EL (cell line): ENCODE measurements at places on chromosomes 1 and 21.

DNA sequence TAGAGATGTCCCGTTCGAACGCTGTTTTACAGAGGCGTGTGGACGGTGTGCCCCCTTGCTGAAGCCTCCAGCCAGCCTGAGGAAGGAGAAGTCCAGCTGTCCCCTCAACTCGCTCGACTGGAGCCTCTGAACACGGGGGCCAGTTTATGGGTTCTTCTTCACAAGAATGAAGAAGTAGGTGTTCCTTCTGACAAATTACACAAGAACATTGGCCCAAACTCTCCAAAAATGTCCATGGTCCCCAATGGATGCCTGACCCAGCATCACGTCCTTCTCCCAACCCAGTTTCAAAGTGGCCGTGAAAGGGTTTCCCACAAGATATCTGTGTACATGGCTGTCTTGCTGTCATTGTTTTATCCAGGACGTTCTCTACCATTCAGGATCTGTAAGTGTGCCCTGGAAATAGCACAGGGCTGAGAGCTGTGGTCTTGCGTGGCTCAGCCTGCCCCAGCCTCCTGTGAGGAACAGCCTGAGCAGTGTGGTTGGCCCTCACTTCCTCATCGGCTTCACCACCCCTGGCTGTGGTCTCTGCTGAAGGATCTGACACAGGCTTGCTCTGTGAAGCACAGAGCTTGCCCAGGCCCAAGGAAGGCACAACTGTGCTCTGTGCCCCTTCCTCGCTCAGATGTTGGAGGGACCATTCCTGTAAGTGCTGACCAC, 1.0 kb upstream of the S100B start:
- DNase-seq = no peak

DNA sequence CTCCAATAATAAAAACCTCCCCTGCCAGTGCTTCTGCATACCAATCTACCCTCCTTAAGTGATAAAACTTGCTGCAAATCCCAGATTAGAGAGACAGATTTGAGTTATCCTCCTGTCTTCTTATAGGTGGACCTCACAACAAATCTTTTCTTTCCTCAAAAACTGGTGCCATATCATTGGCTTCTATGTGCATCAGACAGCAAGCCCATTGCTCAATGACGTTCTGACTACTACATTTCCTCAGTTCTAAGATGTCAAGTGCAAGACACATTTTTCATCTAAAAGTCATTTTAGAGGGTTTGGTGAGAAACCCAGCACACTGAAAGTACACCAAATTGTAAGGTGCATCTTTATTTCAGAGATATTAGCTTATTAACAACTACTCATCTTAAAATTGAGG, 107.8 kb upstream of the VAV3 start:
- no peak for DNase-seq

DNA sequence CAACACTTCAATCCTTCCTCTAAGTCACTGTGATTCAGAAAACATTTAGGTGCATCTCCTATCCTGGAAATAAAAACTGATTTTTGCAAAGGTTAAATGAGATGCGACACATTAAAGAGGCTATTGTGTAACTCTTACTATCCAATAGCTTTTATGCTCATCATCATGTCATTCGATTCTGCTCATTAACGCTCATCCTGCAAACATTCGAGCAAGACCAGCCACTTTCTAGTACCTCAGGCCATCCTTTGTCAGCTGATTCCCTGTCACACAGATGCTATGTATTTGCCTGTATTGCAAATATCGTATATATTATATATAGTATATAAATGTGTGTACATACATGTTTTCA, 131.6 kb downstream of the TLR5 start:
- DNase-seq = no peak

- peak; percentile 64 for DNase-seq
Observed at GRCh38 chr1:67683766-67684525, 1.1 kb upstream of the GADD45A start.

GRCh38 chr21:18894387-18894786, 490.8 kb upstream of the TMPRSS15 start:
- DNase-seq = no peak

- DNase-seq = no peak
Observed at GRCh38 chr1:109759513-109760334, 4.0 kb downstream of the EPS8L3 start.

GRCh38 chr1:178048426-178048825, 45.5 kb upstream of the RASAL2 start:
- peak; percentile 30 for DNase-seq

- DNase-seq = no peak
Observed at GRCh38 chr1:54161495-54162168, 8.8 kb upstream of the CDCP2 start.

- peak; percentile 23 for DNase-seq
Observed at GRCh38 chr1:21264898-21265297, 25.4 kb downstream of the ECE1 start.

GRCh38 chr1:168752171-168752832, 23.3 kb upstream of the DPT start:
- DNase-seq = no peak

GRCh38 chr1:1921901-1922701, 3.0 kb upstream of the TMEM52 start:
- DNase-seq = no peak

DNA sequence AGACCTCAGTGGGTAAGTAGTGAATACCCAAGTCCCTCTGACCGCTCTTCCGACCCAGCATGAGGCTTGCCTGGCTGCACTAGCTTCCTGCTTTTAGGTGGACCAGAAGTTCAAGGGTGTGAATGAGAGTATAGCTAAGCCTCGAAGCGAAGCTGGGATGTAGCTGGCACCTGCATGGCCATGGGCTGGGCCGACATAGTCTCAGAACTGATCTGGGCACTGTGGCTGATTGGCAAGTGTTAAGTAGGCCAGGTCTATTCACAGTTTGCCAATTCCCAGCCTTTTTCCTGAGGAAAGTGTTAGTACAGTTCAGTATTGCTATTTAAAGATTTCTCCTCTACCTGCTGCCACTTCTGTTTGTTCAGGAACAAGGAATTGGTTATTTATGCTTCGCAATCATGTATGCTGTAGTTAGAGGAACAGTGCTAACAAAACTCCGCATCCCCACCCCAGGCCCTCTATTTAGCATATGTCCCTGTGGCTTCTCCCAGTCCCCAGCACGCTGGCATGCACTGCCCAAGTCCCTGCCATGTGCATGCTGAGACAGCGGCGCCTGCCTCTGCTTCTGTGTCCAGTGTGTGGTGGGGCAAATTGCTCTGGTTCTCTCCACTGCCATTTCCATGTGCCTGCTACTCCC, 16.3 kb downstream of the SPATA46 start:
- no peak for DNase-seq

GRCh38 chr1:200732438-200732837, 6.3 kb upstream of the CAMSAP2 start:
- DNase-seq = no peak

- no peak for DNase-seq
Observed at GRCh38 chr1:4089421-4090175, 189.5 kb upstream of the C1orf174 start.

DNA sequence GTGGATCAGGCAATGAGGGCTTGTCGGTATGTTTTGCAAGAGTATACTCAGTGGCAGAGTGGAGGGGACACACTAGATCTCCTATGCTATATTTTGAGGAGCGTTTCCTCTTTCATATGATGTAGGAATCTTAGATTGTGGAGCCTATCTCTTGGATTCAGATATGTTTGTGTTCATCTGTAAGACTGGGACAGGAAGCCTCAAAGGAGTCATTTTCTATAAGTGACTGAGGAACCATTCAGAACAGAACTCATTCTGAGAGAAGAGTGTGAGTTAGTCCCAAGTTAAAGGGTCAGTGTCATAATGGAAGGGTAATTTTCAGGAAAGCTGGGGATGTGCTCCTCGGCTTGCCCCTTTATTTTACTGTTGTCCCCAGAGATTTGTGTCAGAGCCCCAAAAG, 107.7 kb downstream of the PTGS2 start:
- DNase-seq = no peak

DNA sequence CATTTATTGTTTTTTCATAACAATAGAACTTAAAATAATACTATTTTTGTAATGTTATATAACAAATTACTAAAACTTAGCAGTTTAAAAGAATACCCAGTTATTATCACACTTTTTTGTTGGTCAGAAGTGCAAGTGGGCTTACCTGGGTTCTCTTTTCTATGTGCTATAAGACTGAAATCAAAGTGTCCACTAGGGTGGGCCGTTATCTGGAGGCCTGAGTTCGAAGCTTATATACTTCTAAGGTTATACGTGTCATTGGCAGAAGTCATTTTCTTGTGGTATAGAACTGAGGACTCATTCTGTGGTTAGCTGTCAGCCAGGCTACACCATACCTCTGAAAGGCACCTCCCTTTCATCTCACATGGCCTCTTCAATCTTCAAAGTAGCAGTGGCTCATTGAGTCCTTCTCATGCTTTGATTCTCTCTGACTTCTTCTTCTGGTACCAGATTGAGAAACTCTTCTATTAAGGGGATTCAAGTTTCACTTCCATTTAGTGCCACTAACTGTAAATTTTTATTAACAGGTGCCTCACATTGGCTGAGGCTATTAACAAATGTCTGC, 414.3 kb downstream of the AMY1C start:
- DNase-seq = no peak

GRCh38 chr1:154440036-154440804, 35.1 kb downstream of the IL6R start:
- no peak for DNase-seq

DNA sequence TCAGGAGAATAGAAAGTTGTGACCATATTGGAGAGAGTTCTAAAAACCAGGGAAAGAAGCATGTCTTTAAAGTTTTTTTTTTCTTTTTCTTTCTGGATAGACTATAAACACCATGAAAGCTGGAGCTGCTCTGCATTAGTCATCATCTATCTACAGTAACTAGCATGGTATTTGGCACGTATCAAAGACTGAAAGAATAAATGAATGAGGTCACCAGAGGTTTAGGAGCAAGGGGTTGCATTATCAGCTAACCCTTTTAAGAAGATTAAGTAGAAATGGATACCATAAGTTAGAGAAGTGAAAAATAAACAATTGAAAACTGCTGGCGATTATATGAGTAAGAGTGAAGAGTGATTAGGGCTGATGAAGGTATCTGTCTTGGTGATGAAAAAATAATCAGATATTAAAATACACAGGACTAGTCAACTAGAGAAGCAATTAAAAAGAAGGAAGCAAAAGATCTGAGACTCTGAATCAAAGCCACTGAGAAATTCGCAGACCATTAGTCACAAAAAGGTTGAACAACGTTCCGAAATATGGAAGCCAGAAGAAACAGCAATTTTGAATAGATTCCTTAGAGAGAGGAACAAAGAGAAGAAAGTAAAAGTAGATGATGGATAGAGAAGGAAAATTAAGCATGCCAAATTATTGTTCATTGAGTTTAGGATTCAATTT, 536.4 kb downstream of the DPYD start:
- DNase-seq = peak; percentile 86

DNA sequence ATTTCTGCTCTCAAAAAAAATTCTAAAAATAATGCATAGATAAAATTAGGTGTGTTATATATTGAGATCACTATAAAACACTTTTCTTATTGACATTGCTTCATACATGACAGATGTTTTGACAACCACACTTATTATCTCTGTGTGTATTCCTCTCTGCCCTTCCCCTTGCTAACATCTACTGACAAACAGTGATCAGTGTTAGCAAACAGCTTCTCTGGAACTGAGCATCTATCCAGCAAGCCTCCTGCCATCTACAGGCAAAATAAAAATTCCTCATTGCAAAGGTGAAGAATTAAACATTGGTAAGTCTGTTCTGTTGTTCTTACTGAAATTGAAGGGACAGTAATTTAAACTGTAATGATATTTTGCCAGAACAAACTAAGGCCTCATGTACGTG, 2153.9 kb downstream of the NCAM2 start:
- no peak for DNase-seq

DNA sequence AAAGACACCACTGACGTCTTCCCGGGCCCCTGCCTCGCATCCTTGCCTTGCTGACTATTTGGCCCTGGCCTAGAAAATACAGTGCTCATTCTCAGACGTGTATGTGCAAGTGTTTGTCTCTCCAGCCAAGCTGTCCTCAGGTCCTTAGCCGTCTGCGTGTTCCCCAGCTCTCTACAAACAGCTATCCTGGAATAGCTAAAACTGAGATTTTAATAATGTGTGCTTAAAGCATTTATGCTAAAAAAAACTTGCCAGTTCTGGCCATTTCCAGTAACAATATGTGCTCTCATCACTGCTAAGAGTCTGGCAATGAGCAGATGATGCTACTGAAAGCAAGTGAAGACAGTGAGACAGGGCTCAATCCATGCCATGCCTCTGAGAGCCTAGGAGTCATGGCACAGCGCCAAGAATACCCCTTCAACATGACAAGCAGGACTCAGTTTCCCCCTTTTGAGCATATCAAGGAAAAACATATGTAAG, 55.7 kb downstream of the IRF2BP2 start:
- no peak for DNase-seq

- DNase-seq = no peak
Observed at GRCh38 chr1:91383456-91383855, 21.2 kb downstream of the HFM1 start.

DNA sequence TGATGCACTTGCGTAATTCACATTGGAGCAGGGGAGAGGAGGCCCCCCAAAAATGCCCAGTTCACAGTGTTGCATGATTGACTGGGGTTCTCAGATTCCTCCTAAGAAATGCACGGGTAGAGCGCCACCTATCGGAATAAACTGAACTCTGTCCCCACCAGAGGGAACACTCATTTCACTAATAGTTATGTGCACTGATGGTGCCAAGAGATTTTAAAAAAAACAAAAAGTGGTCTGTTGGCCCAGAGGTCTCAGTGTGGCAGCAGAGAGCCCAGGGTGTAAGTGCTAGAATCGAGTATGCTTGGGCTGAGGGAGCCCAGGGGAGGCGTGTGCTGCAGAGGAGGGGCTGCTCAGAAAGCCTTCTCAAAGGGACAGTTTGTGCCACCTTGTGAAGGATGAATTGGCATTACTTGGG, 6.9 kb downstream of the PINK1 start:
- peak; percentile 61 for DNase-seq

DNA sequence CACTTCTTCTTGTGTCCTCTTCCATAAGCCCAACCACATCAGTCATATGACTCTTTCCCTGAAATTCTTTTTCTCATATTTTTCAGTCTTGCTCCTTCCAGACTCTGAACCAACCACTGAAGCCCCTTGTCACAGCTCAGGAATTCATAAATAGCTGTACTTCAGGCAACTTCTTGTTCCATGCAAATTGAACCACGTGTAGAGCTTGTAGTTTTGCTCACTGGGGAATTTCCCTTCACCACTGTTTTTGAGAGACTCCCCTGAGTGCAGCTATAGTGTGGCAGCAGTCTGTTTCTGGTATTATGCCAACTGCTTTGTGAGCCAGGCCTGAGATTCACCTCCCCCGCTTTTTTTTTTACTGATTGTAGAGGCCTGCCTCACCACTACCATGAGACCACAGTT, 150.3 kb upstream of the SPAG17 start:
- DNase-seq = peak; percentile 82

DNA sequence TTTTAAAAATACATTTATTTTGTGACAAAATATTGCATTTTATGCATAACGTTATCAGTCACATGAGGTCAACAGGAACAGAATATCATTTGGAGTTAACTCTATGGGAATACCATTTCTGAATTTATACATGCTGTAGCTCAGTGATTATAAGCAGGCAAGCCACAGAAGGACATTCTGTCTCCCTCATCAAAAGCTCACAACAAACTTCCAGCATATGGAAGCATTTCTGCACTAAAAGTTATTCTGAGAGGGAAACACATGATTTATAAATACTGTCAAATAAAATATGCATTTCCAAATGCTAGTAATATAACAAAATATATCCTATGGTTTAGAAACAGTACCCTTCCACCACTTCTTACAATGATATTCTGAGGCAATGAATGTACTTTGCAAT, 854.1 kb upstream of the B3GALT2 start:
- no peak for DNase-seq
